Smooth muscle cell of the brain vasculature (primary cell): ENCODE measurements at places on chromosomes 3 and 15.

DNA sequence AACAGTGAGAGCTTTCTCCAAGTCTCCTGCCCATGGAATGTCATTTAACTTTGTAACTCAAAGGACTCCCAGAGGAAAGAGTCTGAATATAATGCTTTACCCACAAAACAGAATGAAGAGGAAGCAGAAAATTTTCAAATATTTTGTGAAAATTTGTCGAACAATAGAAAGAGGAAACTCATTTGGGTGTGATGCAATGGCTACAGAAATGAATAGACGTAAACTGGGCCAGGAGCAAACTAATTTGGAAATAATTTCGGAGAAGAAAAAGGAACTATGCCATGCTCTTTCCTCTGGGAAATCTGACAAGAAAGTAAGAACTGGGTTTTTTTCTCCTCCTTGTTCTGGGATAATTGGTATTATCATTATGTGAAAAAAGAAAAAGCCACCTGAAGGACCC lies 11.2 kb upstream of the SUMF1 start:
- no peak for DNase-seq

DNA sequence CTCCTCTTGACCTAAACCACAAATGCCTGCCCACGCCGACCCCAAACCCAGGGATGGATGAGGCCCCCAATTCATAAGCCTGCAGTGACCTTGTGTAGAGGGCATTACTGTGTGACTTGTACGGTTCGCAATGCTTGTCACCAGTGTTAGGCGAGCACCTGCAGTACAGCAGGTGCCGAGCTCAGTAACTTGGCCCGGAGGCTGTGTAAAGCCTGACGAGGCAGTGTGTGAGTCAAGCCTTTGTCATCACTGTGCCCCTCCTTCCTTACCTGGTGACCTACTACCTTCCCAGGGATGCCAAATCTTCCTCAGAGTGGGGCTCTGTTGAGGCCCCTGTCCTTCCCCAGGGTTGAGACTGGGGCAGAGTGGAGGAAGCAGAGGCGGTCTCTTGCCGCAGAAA lies 37.2 kb upstream of the TMEM115 start:
- DNase-seq, result no peak

GRCh38 chr3:59759298-59760031 lies 709.6 kb upstream of the CFAP20DC start:
- no peak for DNase-seq

DNA sequence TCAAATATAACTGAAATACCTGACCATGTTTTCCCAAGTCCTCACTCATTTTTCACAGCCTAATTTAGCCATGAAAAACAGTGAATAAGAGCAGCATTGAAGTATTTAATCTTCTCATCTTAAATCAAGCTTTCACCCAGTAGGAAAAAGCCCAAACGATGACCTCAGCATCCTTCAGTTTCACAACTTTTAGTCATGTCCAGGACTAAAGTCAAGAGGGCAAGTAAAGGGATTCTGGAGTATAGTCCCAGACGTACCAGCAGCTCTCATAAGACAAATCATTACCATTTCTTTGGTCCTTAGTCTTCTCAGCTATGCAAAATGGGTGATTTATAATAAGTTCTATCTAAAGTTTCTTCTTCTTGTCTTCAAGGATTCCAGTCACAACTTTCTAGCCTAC lies 237.3 kb downstream of the IL5RA start:
- DNase-seq, result no peak

DNA sequence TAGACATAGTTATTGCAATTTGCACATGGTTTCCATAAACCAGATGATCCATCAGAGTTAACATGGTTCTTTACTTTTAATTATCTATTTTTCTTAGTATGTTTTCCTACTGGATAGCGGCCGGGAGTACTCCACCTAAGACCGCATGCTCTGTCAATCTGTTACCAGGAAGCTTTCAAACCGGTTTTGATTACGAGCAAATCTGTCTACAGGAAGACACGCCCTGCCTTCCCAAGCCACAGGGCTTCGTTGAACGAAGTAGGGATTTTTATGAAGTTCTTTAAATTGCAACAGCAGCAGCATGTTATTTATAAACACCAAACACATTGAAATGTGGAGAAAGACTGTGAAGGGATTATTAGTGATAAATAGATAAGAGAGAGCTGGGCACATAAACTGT lies 283.3 kb upstream of the ROBO2 start:
- no peak for DNase-seq
